ENCODE measurements at places on chromosomes 2 and 18.

- DNase-seq = no peak
Measured at GRCh38 chr2:68110102-68110501, 47.3 kb upstream of the C1D start.

GRCh38 chr2:238064376-238064775 lies 3.6 kb downstream of the SCLY start:
- no peak for DNase-seq

DNA sequence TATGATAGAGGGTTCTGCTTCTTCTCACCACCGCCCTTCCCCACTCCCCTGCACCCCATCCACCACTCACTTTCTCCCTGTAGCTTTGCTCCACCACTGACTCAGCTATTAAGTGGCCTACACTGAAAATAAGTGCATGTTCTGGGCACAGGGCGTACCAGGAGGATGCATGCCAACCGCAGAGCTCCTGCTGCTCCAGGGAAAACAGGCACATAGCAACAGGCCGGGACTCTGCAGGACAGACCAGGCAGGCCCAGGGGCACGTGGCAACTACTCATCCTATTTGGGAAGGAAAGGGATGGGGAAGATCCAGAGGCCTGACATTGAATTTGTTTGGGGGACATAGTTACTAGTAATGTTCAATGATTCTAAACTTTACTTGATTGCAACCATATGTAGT lies 28.4 kb downstream of the ARL4C start:
- DNase-seq = no peak

GRCh38 chr2:20366672-20367116 lies 16.1 kb upstream of the PUM2 start:
- no peak for DNase-seq

GRCh38 chr18:35378574-35378896 lies 1.4 kb upstream of the ZNF396 start:
- no peak for DNase-seq

DNA sequence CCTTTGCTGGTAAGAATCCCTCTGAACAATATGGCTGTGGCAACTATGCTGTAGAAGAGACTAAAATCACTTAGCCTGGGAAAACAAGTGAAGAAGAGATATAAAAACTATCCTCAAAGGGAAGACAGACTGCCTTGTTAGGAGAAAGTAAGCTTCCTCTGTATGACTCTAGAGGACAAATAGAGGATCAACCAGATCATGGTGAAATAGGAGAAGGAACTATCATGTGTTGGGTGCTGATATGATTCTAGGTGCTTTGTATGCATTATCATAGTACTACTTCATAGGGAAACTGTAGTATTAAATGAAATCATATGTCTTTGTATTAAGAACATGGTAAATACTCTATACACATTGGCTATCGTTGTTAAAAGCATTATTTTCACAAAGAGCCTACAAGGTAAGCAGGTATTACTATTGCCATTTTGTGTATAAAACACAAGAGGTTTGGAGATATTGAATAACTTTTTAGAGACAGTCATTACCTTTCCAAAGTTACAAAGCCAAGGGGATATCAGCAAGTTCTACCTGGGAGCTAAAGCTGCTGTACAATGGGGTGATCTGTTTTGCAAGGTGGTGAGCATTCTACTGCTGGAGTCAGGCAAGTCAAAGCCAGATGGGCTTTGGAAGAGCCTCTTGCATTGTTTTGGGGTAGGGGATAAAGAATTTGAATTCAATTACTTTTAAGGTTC lies 402.6 kb downstream of the ALK start:
- no peak for DNase-seq

DNA sequence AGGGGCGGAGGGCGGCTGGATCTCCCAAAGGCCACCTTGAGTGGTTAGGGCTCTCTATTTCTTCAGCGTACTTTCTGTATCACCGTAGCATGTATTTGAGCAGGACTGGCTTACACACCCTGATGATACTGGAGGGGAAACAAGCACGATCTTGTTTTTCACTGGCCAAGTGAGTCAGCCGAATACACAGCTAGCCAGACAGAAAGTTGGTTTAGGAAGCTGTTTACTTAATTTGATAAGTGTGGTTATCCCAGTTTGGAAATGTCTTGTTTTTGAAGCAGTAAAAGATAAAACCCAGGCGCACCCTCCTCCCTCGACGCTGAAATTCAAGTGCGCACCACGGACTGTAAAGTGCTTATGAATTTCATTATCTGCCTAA lies 582 bp downstream of the RIOK3 start:
- no peak for DNase-seq

DNA sequence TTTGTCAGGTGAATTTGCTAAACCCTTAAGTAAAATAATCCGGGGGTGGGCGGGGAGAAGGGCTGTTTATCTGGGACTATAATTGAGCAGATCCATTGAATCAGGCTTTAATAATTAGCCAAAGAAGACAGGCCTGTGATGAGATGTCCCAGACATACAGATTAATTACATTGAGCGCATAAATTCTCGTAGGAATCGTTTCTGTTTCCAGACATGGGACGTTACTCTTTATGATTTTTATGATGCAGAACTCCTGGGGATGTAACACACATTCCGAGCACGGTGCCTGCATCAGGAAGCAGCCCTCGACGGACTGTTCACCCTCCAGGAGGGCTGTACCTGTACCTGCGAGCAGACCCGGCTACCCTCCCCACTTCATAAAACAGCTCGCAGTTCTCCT lies 88.9 kb downstream of the SMIM21 start:
- DNase-seq = no peak

- peak; percentile 23 for DNase-seq
Measured at GRCh38 chr2:26922405-26923188, 47.8 kb upstream of the MAPRE3 start.

DNA sequence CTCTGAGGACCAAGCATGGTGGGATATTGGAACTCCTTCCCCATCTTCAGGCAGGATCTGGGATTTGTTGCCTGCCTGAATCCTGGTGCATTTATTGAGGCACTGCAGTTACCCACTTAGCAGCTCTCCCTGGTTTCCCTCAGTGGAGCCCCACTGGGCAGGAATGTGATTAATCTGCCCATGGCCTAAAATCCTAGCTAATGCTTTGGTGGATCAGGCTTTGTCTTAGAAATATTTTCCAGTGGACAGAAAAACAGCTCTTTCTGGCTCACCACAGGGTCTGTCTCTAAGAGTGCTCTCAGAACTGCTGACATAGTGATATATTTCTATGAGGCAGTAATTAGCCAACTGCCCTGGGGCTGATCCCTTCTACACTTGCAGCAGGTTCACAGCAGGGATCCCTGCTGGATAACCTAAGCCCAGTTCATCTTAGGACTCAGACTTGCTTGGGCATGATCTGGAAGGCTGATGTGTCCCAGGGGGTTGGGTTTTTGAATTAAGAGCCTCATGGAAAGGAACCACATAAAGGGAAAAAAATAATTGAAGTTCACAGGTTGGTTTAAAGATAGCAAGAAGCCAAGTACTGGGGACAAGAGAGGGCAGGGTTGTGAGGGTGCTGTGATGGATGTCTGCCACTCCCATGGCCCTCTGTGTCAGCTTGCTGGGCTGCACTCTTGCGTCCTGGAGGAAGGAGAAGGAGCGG lies 44.3 kb upstream of the ZDBF2 start:
- DNase-seq = no peak

DNA sequence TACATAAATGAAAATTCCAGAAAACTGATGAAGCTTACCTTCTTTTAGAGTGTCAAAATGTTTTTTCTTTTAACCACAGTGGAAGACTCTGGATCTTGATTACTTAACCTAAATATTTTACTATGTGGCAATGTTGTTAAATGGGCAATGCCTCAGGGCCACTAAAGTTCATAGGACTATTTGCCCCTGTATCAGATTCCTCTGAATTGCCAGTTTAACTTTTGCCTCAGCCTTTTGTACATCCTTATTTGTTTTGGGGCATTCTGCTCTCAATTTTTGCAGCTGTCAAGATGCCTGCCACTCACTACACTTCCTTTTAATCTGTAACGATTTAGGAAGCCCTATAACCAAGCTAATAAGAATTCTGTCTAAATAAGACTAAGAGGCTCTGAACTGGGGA lies 31.7 kb upstream of the SERTAD2 start:
- no peak for DNase-seq

DNA sequence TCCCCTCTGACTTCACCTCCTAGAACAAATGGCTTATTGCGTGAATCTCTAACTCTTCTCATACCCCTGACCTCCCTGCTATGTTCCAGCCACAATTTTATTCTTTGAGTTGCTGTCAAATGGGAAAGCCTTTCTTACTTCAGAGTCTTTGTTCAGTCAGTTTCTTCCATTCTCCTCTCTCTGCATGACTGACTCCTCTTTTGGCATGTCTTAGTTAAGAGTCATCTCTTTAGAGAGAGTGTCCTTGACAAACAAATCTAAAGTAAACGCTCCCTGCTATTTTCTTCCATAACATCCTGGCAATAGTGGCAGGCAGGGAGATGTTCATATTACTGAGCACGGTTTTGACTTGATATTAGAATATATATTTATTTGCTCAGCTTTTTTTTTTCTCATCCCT lies 170.7 kb upstream of the ERBB4 start:
- no peak for DNase-seq

GRCh38 chr2:99821572-99821971 lies 320.8 kb downstream of the AFF3 start:
- no peak for DNase-seq

DNA sequence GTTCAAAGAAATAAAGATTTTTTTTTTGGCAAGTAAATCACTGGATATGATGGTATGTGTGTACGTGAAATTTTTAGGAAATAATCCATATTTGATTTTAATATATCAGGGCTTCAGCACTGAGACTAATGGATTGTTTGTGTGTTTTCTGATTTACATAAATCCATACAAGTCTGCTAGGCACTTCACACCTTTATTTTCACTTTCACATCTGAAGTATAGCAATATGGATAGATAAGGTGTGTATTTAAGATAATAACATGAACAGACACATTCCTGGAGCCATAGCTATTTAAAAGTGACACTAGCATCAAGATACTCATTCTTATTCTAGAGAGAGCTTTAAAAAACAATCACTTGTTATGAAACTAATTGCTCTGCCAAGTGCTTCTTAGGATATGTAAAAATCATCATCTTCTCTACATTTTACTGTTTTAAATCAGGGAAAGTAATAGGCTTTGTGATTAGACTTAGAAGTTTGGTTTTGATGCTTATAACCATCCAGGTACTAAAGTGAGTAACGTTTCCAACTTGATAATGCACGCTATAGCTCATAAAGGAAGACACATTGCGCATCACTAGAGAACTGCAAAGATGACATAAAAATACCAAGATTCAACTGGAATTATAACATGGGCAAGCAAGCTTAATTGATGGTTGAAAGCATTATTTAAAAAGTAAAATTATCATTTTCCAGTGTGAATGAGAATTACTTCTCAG lies 208.9 kb downstream of the ZEB2 start:
- DNase-seq = no peak

DNA sequence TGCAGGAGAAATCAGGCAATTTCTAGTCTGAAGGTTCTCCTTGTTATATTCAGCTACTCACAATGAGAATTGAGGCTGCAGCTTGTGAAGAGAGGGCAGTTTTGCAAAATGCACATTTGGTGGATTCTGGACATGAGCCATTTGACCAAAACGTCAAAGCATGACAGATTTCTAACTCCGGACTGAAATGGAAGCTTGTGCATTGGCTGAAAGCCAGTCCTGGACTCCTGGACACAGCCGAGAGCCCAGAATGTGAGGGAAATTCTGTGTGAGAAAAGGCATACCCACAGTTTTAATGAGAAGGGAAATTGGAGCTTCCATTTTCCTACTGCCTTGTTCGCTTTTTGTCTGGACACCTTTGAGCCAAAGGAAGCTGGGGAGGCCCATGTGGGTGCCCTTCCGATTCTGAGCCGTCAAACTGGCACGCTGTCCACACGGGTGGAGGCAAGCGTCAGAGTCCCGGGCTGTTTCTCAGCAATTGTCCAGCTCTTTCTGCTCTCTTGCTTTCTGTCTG lies 23.7 kb upstream of the ROCK2 start:
- DNase-seq = no peak

All from CD8-positive, alpha-beta T cell (primary cell).